ENCODE measurements at places on chromosomes 6 and 20.
A peak's percentile ranks its signal among the peaks of the same experiment; 100 is the strongest.

GRCh38 chr20:14724036-14724435 lies 386.6 kb upstream of the FLRT3 start:
- DNase-seq, result no peak

- no peak for DNase-seq
These were observed 29.7 kb downstream of the CEBPB start for GRCh38 chr20:50220093-50220893.

- peak; percentile 16 for DNase-seq
These were observed 28.6 kb downstream of the C6orf89 start for GRCh38 chr6:36914227-36914794.

- DNase-seq, result no peak
These were observed 10.0 kb downstream of the TRERF1 start for GRCh38 chr6:42441697-42442081.

- no peak for DNase-seq
These were observed 51.1 kb upstream of the CST7 start for GRCh38 chr20:24897974-24898373.

DNA sequence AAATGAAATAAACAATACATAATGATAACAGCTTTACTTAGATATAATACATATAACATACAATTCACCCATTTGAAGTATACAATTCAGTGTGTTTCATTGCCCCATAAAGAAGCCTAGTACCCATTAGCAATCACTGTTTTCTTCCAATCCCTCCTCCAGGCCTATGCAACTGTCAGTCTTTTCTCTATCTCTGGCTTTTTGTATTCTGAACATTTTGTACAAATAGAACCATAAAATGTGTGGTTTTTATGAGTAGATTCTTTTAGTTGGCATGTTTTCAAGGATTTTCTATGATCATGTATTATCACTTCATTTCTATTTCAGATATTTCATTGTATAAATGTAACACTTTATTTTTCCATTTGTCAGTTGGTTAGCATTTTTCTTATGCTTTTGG lies 54.6 kb upstream of the MYO6 start:
- no peak for DNase-seq

- no peak for DNase-seq
These were observed 27.4 kb downstream of the KCNQ5 start for GRCh38 chr6:72649032-72649984.

GRCh38 chr20:49661560-49662329 lies 51.9 kb downstream of the B4GALT5 start:
- no peak for DNase-seq

DNA sequence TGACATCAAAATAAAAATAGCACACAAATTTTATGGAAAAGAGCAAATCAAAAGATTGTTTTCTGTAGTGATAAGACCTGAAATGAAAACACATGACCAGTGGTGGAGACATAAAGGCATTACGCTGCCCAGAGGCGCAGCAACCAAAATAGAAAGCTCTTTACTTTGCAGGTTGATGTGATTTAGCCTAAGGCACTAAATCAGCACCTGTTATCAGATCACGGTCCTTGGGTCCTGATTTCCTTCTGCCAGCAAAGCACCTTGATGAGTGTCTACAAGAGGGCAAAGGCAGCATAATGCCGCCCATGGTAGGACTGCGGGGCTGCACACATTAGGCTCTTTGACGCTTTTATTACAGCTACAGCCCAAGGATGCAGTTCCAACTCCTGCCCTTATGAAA lies 19.3 kb upstream of the RAMACL start:
- DNase-seq, result no peak

GRCh38 chr20:2390951-2391675 lies 10.4 kb downstream of the TGM6 start:
- no peak for DNase-seq

DNA sequence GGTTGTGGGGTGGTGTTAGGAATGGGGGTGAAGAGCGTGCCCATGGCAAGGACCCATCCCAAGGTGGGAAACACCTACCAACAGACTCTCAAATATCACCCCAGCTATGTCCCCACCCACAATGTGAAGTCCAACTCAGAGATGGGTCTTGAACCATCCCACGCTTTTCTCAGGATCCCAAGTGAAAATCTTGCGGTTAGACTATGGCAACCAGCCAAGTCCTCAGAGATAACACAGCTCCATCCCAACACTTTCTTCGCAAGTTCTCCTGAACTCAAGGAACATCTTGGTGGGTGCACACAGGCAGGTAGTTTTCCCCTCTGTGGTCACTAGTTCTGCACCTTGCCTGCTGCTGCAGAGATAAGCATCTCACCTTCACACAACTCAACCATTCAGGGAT lies 116.0 kb downstream of the CDC5L start:
- DNase-seq, result no peak

DNA sequence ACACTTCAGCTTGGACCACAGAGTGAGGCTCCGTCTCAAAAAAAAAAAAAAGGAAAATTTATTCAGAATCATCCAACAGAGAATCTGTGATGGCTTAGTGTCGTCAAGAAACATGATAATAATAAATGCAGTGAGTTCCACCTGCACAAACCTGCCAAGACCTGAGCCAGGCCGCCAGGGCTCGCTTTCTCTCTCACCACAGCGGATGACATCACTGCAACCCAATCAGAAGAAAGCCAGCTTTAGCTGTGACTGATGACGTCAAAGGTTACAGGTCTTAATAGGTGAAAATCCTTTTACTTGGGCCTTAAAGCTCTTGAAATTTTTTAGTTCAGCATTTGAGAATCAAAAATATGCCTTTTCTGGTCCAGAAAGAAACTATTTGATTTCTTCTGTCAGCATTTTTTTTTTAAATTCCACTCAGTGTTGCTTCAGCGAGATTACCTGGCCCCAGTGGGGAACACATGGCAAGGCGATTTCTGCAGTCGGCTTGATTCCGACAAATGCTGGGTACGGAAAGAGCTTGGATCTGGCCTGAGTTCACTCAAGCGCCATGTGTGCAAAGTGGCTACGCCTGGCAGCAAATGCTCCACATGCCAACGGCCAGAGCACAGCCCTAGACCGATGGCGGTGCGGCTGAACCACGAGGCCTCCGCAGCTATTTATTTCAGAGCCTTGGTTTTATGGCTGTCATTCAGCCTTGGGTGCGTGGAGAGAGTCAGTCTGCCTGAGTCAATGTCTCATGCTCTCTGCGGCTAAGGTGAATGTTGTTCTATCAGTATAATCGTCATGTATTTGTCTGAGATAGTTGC lies 105.7 kb upstream of the QKI start:
- DNase-seq, result no peak

- no peak for DNase-seq
These were observed 178.7 kb upstream of the TAB2 start for GRCh38 chr6:149138699-149139294.

DNA sequence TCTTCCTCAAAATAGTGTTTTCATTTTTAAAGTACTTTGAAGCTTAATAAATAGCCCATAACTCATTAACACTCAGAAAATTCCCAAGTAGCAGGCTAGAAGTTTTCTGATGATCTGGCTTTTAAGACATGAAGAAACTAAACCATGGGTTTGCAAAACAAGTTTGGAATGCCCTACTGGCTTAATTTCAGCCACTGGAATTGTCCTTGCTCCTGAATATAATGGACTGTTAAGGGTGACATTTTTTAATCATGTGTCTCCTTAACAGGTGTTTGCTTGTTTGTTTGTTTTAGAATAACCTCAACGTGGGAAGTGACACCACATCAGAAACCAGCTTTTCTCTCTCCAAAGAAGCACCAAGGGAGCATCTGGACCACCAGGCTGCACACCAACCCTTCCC lies 49.1 kb downstream of the ISM1 start:
- no peak for DNase-seq

DNA sequence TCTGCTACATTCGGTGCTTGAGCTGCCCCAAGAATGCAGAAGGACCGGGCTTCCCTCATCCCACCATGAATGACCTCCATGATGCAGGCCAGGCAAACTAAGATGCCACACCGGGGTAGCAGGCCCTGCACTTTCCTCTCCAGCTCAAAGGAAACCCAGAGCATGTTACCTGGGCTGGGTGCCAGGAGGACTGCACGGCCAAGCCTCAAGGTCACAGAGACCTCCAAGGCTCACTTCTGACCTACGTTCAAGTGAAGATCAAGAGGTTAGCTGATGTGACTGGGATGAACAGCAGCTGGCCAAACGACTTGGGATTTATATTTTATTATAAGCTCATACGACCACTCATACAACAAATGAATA lies 501.8 kb downstream of the CD83 start:
- no peak for DNase-seq

GRCh38 chr6:52363228-52363867 lies 1.4 kb downstream of the PAQR8 start:
- DNase-seq, result no peak

- DNase-seq, result no peak
These were observed 38.7 kb upstream of the ENPP4 start for GRCh38 chr6:46091080-46091478.

- DNase-seq, result peak; percentile 89
These were observed at the start of gene CSNK2A1 for GRCh38 chr20:543369-544152. CSNK2A1 (minus strand) TSS chr20:543790; CDS start chr20:508551, 35,239 bp downstream.

DNA sequence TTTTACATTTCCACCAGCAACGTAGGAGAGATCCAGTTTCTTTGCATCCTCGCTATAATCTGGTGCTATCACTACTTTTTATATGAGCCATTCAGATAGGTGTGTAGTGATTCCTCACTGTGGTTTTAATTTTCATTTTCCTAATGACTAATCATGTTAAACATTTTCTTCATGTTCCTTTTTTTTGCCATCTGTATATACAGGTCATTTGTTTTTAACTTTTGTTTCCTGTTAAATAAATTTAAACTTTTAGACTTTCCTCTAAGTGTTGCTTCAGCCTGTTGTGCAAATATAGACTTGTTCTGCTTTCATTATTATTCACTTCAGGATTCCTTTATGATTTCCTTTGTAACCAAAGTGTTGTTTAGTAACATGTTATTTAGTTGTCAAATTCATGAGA lies 697.4 kb downstream of the PTPRT start:
- no peak for DNase-seq

- DNase-seq, result no peak
These were observed 29.9 kb upstream of the PLCB4 start for GRCh38 chr20:9038791-9039535.

DNA sequence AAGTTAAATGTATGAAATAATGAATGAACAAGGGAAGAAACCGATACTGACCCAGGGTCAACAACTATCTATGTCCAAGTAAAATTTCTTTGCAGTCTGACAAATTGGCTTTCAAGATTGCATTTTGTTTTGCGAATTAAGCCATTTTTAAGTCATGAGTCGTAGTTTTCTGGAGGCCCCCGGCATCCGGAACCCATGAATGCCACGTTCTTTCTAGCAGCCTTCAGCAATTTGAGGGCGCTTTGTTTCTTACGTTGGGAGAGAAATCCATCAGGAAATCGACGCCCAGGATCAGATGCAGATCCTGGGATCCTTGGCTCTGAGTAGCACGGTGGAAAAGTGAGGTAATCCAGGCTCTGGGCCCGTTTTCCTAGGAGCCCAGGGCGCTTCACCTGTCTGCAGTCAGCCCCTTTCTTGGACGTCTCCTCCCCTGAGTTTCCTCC lies 309 bp upstream of the ABRACL start:
- DNase-seq, result no peak

DNA sequence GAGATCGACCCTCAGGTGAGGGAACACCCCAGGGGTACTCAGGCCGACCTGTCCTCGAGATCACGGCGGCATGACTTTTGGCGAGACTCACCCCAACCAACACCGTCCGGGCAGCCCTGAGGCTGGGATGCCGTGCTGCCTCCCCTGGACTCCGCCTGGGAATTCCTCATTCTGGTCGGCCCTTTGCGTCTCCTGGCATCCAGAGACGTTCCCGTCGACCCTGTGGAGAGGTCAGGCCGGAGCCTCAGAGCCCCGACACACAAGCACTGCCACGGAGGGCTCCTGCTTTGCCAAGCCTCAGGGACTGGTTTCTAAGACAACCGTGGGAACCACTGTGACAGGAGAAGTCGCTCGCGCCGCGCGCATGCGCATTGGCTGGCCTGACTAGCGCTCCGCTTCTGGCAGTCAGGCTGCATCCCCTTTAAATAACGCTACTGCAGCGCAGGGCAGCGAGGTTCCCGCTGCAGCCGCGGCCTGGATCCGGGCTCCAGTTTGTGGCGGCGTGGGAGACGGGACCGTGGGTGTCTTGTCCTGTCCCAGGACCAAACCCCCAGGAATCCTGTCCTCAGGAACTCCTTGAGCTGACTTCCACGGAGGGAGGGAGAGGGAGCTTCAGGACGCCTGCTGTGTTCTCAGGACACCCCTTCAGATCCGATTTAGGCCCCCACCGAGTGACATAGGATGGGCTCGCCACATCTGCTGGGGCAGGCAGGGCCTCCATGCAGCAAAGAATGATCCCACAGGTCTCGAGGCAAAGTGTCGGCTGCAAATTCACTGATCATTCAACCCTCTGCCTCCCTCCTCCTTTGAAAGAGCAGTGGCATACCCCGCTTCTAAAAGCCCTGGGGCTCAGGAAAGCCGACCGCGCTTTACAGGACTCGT lies 163.2 kb upstream of the ZNF337 start:
- DNase-seq, result peak; percentile 29

Measured in effector memory CD4-positive, alpha-beta T cell (primary cell).